Fibroblast of lung (primary cell): ENCODE measurements at places on chromosomes 5 and 9. TPM values are rescaled to one million over a fixed set of nuclear protein-coding genes. Genes with fewer than 3 reads are reported as not detected.

SYK gene
- total RNA-seq, result not detected in 2 replicates

AHRR gene
- 6.2 and 26.4 TPM in 2 replicates for total RNA-seq

TMC1 gene
- total RNA-seq, result 0.33 TPM in 1 of 2 replicates, not detected in the other

NTNG2 gene
- total RNA-seq, result 0.77 and 2.1 TPM in 2 replicates

OR1Q1 gene
- total RNA-seq, result not detected in 2 replicates

PTGES gene
- 9.6 and 16.7 TPM in 2 replicates for total RNA-seq

INSL6 gene
- not detected in 2 replicates for total RNA-seq

RANBP17 gene
- total RNA-seq, result 3.5 and 10.0 TPM in 2 replicates

SEMA4D gene
- total RNA-seq, result 2.6 TPM in 2 replicates

MARCHF3 gene
- 8.7 and 11.6 TPM in 2 replicates for total RNA-seq

SPINK6 gene
- not detected in 2 replicates for total RNA-seq

TMEM174 gene
- not detected in 2 replicates for total RNA-seq

PCDHB9 gene
- 0.26 and 0.99 TPM in 2 replicates for total RNA-seq

NPR3 gene
- 1.5 and 14.9 TPM in 2 replicates for total RNA-seq

NUTM2G gene
- total RNA-seq, result not detected in 2 replicates

IL3 gene
- not detected in 2 replicates for total RNA-seq

HSPB3 gene
- total RNA-seq, result 0.77 and 21.1 TPM in 2 replicates

LECT2 gene
- not detected in 2 replicates for total RNA-seq

QRFP gene
- not detected in 2 replicates for total RNA-seq

LAMC3 gene
- under 0.01 and 0.17 TPM in 2 replicates for total RNA-seq

SH2D3C gene
- total RNA-seq, result 0.26 TPM in 1 of 2 replicates, not detected in the other

CDH10 gene
- under 0.01 and 0.17 TPM in 2 replicates for total RNA-seq

DNAJC25 gene
- total RNA-seq, result 6.7 and 7.3 TPM in 2 replicates

GPX8 gene
- total RNA-seq, result 75.5 and 84.7 TPM in 2 replicates
